Islet precursor cell (in vitro differentiated cells): ENCODE measurements at places on chromosomes 5 and 9.

GRCh38 chr9:93942161-93942560, 13.0 kb downstream of the BARX1 start:
- DNase-seq: no peak

GRCh38 chr5:107670932-107671741, at the start of gene EFNA5:
Gene EFNA5, minus strand, starts transcription at chr5:107670937.
- peak; percentile 81 for DNase-seq

- no peak for DNase-seq
These were observed 88.7 kb downstream of the PIP5K1B start for GRCh38 chr9:68793605-68794343.

DNA sequence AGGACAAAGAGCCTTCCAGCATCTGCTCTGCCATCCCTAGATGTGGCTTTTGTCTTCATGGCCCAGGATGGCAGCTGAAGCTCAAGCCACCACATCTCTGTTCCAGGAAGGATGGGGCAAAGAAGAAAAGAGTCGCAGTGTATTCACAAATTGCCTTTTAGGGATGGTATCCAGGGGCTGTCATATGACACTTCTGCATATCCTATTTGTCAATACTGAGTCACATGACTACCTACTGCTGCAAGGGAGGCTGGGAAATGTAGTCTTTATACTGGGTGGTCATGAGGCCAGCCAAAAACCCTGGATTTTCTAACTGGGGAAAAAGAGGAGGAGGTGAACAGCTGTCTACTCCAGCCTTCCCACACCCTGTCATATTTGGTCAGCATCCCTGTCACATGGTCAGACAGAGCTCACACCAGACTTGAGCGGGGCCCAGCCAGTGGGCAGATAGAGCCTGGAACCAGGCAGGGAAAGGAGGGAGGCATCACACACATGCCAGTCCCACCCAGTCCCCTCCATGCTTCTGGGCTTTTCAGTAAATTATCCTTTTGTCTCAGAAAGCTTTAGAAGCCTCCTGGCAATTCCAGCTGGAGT, 52.0 kb downstream of the OLFM1 start:
- DNase-seq: no peak

DNA sequence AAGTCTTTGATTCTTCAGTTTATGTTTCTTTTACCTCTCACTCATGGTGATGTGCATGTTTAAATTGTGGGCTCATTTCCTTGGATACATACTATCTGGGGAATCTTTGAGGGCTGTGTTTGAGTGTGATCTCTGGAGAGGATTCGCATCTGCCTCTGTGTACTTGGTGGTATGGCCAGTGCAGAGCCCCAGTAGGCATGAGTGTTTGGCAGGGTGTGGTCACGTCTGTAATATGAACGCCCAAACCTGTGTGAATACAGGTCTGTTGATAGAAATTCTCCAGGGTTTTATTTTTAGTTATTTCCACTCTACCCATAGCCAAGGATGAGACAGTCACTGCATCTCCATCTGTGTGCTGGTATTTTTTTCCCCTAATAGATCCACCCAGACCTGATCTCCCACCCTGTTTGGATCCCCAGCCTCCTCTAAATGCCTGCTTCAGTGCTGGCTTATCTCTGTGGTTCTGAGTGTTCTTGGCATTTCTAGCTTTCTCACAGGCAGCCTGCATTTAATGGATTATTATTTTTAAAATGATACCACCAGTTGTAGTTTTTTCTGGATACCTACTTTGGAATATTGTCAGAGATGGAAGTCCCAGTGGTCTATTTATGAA, 37.5 kb downstream of the TJP2 start:
- DNase-seq: no peak

GRCh38 chr5:35884773-35885172, 28.1 kb downstream of the IL7R start:
- no peak for DNase-seq

DNA sequence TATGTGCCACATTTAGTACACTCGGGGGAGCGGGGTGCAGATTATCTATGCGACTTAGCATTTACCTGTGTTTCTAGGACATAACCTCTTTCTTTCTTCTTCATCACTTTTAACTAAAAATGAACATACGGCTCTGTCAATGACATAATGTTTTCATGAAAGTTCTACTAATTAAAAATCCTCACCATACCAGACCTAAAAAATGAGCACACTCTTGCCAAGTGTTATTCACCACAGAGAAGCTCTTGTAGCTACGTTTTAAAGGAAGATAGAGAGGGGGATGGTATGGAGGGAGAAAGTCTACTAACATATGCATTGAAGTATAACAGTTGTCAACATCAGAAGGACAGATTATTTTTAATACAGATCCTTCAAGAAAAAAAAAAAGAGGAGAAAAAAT, 1.6 kb downstream of the CDH10 start:
- DNase-seq: no peak

- DNase-seq: no peak
These were observed 205.7 kb downstream of the AGTPBP1 start for GRCh38 chr9:85536076-85536475.

DNA sequence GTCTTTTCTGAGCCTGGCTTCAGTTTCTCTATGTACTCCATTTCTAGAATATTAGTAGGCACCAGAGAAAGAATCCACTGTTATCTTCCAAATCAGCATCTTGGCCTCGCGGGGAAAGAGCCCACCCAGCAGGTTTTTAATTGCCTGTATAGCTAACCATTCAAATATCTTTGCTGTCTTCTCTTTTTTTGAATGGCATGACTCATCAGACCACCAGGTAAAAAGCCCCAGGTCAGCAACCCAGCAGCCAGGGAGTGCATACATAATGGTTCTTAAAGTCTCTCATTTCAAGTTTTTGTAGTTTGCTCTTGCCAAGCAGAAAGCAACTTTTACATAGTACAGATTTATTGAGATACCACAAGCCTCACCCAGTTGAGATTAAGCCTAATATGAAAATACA, 50.7 kb downstream of the TMEM167A start:
- DNase-seq: peak; percentile 93

DNA sequence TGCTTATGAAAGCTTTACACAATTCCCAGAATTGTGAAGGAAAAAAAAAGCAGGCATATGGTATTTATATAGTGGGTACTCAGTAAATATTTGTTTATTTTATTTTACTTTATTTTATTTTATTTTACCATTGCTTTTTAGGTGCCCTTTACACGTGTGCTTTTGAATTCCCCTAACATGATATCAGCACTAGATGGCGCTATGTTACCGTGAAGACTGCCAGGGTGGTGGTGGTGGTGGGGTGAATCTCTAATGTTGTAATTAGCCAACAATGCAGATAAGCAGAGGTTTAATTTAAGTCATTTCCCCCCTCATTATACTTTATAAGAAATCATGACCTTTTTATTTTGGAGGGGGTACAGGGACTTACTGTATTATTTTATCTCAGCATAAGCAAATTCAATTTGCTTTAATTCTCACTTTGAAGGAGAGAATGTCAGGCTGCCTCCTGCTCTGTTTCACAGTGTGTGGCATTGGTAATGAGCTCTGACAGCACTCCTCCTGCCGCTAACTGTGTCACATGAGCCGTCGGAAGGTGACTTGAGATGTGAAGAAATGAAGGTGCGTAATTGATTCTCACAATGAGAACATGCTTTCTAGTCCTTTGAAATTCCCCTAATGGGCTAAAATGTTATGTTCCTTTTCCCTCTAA, 165.6 kb downstream of the YTHDC2 start:
- no peak for DNase-seq

DNA sequence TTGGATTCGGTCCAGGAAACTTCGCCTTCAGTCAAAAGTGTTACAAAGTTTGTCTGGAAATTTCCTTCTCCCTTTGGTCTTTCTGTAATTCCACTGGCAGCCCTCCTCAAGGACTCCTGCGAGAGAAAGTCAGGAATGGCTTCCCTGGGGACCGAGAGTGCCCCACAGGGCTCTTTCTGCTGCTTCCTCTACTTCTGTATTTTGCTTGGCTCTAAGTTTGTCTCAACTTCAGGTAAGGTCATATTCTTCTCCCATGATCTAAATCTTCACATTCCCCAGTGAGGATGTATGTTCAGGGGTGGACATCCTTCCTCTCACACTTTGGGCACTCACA, 10.3 kb upstream of the RIOK2 start:
- no peak for DNase-seq

- DNase-seq: no peak
These were observed 108.2 kb upstream of the MPDZ start for GRCh38 chr9:13387734-13388067.

DNA sequence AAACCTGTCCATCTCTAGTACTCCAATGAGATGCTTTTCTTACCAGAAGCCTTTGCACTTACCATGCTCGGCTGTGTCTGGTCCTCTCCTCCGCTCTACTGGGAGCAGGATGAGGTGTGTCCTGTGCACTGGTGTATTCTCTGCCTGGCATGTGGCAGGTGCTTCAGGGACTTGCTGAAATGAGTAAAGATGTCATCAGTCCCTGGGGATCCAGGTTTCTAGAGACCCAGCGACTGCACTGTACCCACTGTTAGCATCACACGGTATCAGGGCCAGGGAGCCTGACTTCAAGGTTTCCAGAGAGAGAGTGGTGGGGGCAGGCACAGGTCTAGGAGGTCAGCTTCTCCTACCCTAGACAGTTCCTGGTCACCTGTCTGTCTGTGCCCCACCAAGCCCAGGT, 10.5 kb downstream of the PTTG1 start:
- DNase-seq: no peak

DNA sequence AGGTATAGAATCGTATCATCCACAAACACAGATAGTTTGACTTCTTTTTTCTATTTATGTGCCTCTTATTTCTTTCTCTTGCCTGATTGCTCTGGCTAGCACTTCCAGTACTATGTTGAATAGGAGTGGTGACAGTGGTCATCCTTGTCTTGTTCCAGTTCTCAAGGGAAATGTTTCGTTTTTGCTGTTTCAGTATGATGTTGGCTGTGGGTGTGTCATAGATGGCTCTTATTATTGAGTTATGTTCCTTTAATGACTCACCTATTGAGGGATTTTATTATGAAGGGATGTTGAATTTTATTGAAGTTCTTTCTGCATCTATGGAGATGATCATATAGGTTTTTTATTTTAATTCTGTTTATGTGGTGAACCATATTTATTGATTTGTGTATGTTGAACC, 70.3 kb downstream of the ENC1 start:
- no peak for DNase-seq

GRCh38 chr5:123449424-123449974, 26.3 kb upstream of the CEP120 start:
- DNase-seq: no peak

GRCh38 chr5:73214996-73215395, 42.0 kb downstream of the TMEM174 start:
- DNase-seq: no peak

GRCh38 chr5:142863856-142864255, 93.7 kb downstream of the ARHGAP26 start:
- DNase-seq: peak; percentile 88

GRCh38 chr5:143258559-143259253, 144.8 kb downstream of the NR3C1 start:
- no peak for DNase-seq

GRCh38 chr5:167861129-167861927, 430.1 kb upstream of the WWC1 start:
- peak; percentile 72 for DNase-seq

DNA sequence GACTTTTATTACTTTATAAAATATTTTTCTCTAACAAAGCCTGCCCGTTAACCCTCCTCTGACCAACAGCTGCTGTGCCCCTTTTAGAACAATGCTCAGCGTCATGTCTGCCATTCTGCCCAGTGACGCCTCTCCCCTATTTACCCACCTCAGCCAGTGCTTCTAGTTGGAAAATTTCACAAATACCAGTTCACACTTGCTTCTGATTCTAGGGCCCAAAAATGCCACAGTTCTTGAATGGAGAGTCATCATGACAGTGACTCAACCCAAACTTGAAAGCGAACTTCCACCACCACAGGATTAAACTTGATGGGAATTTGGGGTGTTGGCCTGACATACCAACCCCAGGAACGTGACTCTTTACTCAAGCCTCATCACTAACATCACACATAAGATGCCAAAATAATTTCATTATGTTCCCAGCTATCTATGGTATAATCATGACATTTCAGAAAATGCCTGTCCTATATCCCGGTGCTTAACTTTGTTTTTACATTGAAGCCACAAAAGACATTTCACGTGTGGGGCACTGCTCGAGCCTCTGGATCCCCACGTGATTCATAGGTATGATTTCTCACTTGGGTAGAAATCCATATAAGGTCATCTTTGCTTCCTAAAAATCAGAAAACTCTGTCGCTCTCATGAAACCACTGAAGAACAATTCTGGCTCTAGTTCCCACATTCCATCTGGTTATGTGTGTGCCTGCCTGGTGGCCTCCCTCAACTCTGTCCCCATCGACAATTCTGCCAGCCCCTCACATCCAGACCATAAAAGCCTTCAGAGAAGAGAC, 220.9 kb downstream of the ACTL7B start:
- no peak for DNase-seq

DNA sequence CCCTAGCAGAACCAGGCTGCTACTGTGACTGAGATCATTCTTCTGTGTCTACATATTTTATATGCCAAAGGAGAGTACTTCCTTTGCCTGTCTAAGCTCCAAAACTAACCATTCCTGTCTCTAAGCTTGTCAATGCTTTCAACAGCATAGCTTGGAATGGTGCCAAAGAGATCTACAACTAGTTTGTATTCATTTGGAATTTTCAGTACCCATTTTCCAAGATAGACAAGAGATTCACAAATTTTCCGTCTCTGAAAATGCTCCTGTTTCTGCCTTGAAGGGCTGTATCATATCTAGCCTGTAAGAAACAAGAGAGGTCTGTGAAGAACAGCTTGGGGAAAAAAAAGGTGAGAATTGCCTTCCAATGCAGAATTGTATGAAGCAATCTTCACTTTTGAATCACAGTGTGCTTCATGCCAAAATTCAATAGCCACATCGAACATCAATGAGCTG, 334.4 kb upstream of the ACTBL2 start:
- DNase-seq: no peak

DNA sequence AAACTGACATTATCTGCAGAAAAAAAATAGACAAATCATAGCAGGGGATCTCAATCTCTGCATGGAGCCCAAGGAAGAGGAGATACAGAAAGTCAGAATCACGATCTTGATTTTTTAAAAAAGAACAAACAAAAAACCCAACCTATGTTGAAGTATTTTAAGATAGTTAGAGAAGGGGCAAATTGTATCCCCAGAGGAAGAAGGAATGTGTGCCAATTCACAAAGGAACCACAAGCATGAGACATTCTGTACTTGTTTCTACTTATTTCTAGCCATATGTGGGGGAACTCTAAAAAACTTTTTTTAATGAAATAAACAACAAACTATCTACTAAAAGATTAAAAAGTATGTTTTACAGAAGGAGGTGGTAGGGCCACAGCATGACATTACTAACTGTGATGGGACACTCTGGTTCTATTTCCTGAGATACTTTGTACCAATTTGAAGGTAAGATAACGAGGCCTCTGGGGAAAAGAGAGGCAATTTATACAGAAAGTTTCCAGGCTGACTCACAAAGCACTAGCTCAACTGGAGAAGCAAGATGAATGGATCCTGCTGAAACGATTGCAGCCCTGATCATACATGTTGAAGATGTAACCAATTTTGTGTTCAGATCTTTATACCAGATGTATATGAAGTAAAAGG, 22.5 kb downstream of the RANBP3L start:
- no peak for DNase-seq

GRCh38 chr5:156237361-156237760, 89.6 kb upstream of the SGCD start:
- DNase-seq: no peak

GRCh38 chr5:103428411-103428871, 134.1 kb downstream of the NUDT12 start:
- no peak for DNase-seq
